ENCODE measurements at places on chromosomes 1 and 21. TPM values are rescaled to one million over a fixed set of nuclear protein-coding genes. Genes with fewer than 3 reads are reported as not detected.

CD34 gene
- not detected for total RNA-seq

- peak overlapping the region; percentile 98 for H3K27ac ChIP-seq
- no peak for DNase-seq
- H3K4me1 ChIP-seq = peaks cover 53% of the 10 kb centered on the region
- H3K36me3 ChIP-seq = peaks cover 3% of the 10 kb centered on the region
- H3K27me3 ChIP-seq = peaks cover 2% of the 10 kb centered on the region
- peak overlapping the region; percentile 76 for H3K4me3 ChIP-seq
These were observed 28.2 kb downstream of the CD34 start for GRCh38 chr1:207882692-207883091.

SRGAP2 gene
- total RNA-seq = 92.4 TPM

DNA sequence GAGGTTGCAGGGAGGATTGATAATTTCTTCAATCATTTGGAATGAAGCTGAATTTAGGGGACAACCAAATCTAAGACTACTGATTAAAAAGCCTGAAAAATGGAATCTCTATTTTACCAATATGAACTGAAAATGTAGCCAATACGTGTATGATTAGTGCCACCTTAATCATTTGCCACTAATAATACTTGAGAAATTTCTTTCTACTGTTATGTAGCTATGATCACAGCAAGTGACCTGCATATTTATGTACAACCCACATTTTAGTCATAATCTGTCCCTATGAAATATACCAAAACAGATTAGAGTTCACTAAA lies 6.5 kb downstream of the COLGALT2 start:
- peaks cover 70% of the 10 kb centered on the region for H3K27me3 ChIP-seq
- H3K4me3 ChIP-seq = no peak overlapping the region
- no peak overlapping the region for H3K27ac ChIP-seq
- no peak for DNase-seq
- H3K36me3 ChIP-seq = no peaks in the 10 kb centered on the region
- H3K4me1 ChIP-seq = peaks cover 6% of the 10 kb centered on the region

HIVEP3 gene
- total RNA-seq = 18.4 TPM

SYT14 gene
- not detected for total RNA-seq

DNA sequence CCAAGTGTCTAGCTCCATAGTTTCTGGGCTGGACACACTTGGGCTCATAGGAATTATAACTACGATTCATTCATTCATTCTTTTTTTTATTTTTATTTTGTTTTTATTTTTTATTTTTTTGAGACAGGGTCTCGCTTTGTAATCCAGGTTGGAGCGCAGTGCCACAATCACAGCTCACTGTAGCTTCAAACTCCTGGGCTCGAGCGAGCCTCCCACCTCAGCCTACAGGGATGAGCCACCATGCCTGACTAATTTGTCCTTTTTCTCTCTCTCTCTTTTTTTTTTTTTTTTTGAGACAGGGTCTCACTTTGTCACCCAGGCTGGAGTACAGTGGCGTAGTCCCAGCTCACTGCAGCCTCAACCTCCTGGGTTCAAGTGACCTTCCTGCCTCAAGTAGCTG lies 42.3 kb downstream of the KCNAB2 start:
- H3K4me1 ChIP-seq = no peaks in the 10 kb centered on the region
- H3K36me3 ChIP-seq = peaks cover 38% of the 10 kb centered on the region
- H3K27ac ChIP-seq = no peak overlapping the region
- H3K27me3 ChIP-seq = no peaks in the 10 kb centered on the region
- no peak for DNase-seq

- H3K36me3 ChIP-seq = no peaks in the 10 kb centered on the region
- H3K4me3 ChIP-seq = no peak overlapping the region
- no peaks in the 10 kb centered on the region for H3K27me3 ChIP-seq
- H3K4me1 ChIP-seq = peaks cover 28% of the 10 kb centered on the region
These were observed 3.5 kb downstream of the OSCP1 start for GRCh38 chr1:36446746-36447145.

COL8A2 gene
- not detected for total RNA-seq

DNA sequence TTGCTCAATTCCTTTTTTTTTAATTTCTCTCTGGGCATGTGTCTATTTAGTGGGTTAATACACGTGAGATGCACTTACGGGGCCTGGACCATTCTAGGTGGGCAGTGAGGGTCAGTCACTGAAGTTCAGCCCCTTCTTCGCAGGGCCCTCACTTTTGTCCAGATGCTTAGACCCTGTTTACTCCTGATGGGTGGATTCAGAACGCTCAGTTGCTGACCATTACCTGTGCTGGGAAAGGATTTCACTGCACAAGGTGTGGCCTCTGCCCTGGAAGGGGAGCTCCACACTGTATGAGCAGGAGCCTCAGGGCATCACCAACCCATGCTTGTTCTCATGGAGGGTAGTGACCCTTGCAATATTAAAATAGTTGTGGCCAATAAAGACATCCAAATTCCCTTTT lies 4.5 kb downstream of the PRAMEF12 start:
- H3K36me3 ChIP-seq = no peaks in the 10 kb centered on the region
- H3K4me3 ChIP-seq = no peak overlapping the region
- H3K27me3 ChIP-seq = no peaks in the 10 kb centered on the region
- no peaks in the 10 kb centered on the region for H3K4me1 ChIP-seq

DNA sequence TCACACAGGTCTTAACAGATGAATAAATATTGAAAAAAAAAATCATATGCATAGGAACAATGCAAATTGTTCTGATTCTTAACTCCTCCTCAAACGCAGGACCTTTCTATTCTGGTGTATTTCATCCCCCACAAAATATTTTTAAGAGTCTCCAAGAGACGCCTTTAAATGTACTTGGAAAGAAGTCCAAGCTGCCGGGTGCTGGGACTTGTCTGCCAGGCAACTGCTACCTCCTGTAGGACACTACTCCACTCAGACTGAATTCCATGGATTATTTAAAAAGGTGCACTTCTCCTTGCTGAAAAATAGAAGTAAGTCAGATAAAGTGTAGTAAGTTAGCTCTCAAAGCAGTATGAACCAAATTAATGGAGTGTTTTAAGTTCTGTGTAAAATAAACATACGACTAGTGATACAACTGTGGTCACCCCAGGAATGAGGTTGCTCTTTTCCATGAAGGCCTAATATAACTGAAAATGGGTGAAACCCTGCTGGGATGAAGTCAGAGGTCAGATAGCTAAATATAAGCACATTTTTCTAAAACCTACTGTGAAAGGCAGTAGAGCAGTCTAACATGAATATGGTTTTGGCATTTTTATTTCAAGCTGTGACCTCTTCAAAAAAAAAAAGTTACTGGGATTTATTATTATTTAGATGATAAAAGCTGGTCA lies 189.2 kb upstream of the PBX1 start:
- no peaks in the 10 kb centered on the region for H3K27me3 ChIP-seq
- no peaks in the 10 kb centered on the region for H3K4me1 ChIP-seq
- no peaks in the 10 kb centered on the region for H3K36me3 ChIP-seq
- no peak for DNase-seq
- H3K27ac ChIP-seq = no peak overlapping the region

DNA sequence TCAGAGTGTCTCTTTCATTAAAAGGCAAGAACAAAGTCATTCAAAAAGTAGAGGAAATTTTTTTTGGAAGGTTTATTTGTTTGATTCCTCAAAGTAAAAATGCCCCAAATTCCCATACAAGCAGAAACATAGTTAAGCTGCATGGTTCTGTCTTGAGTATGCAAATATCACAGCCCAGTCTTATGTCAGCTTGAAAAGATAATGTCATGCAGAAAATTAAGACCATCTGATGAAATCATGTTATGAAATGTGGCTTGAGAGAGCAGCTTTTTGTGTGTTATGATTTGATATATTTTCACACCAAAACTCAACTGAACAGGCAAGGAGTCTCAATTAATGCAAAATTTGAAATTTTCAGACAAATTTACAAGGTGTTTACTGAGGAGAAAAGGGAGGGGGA lies 411.0 kb downstream of the LMO4 start:
- DNase-seq = no peak
- H3K27ac ChIP-seq = no peak overlapping the region
- no peaks in the 10 kb centered on the region for H3K36me3 ChIP-seq
- H3K4me3 ChIP-seq = no peak overlapping the region
- peaks cover 3% of the 10 kb centered on the region for H3K27me3 ChIP-seq

DNA sequence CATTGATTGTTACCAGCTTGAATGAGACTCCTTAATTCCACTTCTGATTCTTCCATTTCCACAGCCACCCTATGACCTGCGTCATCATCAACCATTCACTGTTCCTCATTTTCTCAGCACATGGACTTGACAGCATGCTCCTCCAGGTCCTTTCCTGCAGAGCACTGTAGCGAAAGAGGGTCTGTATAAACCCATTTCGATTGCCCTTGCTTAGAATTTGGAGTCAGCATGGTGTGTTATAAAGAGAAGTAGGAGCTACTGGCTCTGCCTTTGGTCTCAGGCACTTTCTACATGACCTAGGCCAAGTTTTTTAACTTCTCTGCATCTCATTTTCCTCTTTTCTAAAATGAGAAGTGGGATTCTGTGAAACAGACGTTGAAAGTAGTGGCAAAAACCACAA lies 133.8 kb downstream of the AK5 start:
- no peaks in the 10 kb centered on the region for H3K27me3 ChIP-seq
- H3K36me3 ChIP-seq = peaks cover 14% of the 10 kb centered on the region
- H3K4me1 ChIP-seq = peaks cover 32% of the 10 kb centered on the region
- H3K4me3 ChIP-seq = no peak overlapping the region
- no peak for DNase-seq

DNAI4 gene
- 4.2 TPM for total RNA-seq

GRCh38 chr1:53076165-53076564 lies 14.2 kb downstream of the PODN start:
- H3K4me3 ChIP-seq = no peak overlapping the region
- H3K4me1 ChIP-seq = no peaks in the 10 kb centered on the region
- H3K36me3 ChIP-seq = no peaks in the 10 kb centered on the region
- no peak for DNase-seq
- no peak overlapping the region for H3K27ac ChIP-seq

- no peak for DNase-seq
- no peaks in the 10 kb centered on the region for H3K36me3 ChIP-seq
- no peak overlapping the region for H3K27ac ChIP-seq
- H3K4me3 ChIP-seq = no peak overlapping the region
These were observed 321.5 kb upstream of the OLFM3 start for GRCh38 chr1:102318104-102318806.

DNA sequence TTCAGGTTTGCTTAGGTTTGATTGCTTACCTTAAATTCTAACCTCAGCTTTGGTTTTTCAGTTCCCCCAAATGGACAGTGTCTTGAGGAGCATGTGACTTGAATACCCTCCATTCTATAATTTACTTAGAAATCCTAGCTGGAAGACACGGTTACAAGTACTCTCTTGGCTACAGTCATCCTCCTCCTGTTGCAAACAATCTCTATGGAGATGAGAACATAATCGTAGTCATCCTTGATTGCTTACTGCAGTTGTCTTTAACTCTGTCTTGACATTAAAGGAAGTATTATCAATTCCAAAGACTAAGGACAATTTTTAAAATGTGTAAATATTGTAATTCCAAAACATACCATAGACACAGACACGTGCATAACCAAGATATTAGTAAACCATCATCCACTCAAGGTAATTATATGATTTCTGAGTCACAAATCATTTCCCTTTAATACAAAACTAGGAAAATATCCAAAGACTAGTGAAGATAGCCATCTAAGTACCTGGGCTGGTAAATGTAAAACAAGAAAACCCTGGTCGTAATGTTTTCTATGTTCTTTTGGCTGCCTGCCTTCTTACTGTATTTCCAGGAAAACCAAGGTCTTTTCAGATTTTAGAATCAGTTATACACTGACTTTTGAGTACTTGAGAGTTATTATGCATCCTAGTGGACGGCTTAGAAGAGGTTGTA lies 149.9 kb downstream of the CHRM3 start:
- H3K27ac ChIP-seq = no peak overlapping the region
- no peaks in the 10 kb centered on the region for H3K27me3 ChIP-seq
- no peak for DNase-seq
- no peaks in the 10 kb centered on the region for H3K4me1 ChIP-seq

LRRC3 gene
- 5.1 TPM for total RNA-seq

DNA sequence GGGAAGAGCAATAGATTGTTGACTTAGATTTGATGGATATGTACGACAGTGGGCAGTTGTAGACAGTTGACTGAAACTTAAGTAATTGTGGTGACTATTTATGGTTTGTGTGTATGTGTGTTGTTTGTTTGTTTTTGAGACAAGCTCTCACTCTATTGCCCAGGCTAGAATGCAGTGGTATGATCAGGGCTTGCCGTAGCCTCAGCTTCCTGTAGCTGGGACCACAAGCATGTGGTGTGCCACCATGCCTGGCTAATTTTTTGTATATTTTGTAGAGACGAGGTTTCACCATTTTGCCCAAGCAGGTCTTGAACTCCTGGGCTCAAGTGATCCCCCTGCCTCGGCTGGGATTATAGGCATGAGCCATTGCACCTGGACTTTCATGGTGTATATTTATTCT lies 9.8 kb downstream of the SDHC start:
- no peak overlapping the region for H3K4me3 ChIP-seq
- H3K27ac ChIP-seq = peak overlapping the region; percentile 9
- DNase-seq = peak; percentile 31
- peaks cover 8% of the 10 kb centered on the region for H3K4me1 ChIP-seq

DNA sequence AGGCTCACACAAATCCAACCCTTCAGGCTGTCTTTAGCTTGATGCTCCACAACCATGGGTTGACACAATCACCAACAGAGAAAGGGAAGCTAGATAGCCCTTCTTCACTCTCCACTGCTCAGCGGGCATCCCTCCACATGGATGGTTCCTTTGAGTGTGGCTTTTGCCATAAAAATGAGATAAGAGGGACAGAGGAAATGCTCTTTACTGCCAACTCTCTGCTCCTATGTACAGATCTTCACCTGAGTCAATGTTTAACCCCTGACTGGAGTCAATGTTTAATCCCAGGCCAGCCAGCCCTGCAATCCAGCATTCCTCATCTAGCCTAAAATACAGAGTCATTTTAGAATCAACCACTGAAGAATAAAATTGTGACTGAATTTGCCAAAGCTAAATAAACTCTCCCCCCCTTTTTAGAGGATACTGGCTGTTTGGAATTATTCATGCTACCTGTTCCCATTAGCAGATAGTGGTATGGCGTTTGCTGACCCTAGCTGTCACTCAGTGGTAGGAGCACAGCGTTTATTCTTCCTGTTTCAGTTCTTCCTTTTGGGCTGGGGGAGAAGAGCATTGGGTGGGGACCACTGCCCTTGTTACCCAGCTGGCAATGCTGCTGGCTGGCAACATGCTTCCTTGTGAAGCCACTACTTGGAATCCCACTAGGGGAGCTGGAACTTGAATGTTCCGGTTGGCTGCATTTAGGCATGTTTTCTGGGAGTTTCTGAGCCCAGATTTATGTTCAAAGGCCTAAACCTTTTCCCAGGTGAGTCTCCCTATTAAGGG lies 5.2 kb upstream of the PIGR start:
- peaks cover 2% of the 10 kb centered on the region for H3K27me3 ChIP-seq
- DNase-seq = no peak
- no peak overlapping the region for H3K27ac ChIP-seq
- H3K4me3 ChIP-seq = no peak overlapping the region
- H3K4me1 ChIP-seq = peaks cover 18% of the 10 kb centered on the region

GSTM1 gene
- total RNA-seq = 77.2 TPM

GRCh38 chr1:244878681-244879080 lies 14.3 kb upstream of the HNRNPU start:
- H3K4me1 ChIP-seq = no peaks in the 10 kb centered on the region
- no peaks in the 10 kb centered on the region for H3K27me3 ChIP-seq
- DNase-seq = no peak
- H3K4me3 ChIP-seq = no peak overlapping the region

- H3K4me3 ChIP-seq = peak overlapping the region; percentile 100
- H3K4me1 ChIP-seq = peaks cover 51% of the 10 kb centered on the region
- no peak for DNase-seq
- H3K27me3 ChIP-seq = no peaks in the 10 kb centered on the region
- peaks cover 28% of the 10 kb centered on the region for H3K36me3 ChIP-seq
- H3K27ac ChIP-seq = peak overlapping the region; percentile 93
These were observed 1.7 kb downstream of the PIP5K1A start for GRCh38 chr1:151199873-151200581.

Measured in activated CD4-positive, alpha-beta T cell treated with anti-CD3 and anti-CD28 coated beads, Interleukin-2, amount 10 ng/mL, durations not matched to agents 7 days and 5 days (primary cell).